WTC11 (cell line): ENCODE measurements at places on chromosomes 6 and 20. TPM values are rescaled to one million over a fixed set of nuclear protein-coding genes. Genes with fewer than 3 reads are reported as not detected.

DNA sequence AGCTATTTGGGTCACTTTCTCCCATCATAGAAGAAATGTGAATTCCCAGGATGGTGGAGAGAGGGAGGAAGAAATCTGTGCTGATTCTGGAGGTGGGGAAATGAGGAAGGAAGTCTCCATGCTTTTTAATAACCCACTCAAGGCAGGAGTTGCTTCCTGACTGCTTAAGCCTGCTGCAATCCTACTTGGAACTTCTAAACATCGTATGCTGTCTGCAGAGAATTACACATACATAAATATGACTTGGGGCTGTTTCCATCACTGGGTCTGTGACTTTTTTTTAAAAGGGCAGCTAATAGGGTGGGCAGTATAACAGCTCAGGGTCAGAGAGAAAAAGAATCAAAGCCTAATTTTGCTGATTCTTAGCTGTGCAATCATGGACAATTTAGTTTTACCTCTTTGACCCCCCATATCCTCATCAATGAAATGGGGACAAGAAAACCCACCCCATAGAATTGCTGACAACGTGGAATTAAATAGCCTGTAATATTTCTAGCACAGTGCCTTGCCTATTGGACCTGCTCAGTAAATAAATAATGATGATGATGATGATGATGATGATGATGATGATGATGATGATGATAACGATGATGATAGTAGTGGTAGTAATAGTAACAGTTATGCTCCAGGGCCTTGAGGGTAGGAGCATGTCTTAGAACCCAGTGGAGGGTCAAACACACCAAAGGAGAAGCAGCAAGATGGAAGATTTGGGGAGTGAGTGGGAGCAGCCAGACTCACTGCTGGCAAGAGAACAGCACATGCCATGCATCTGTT, 166.7 kb upstream of the LRFN2 start:
- no peak overlapping the region for H3K27ac ChIP-seq
- peaks cover 16% of the 10 kb centered on the region for H3K4me1 ChIP-seq
- H3K27me3 ChIP-seq: peaks cover 30% of the 10 kb centered on the region
- no peak for DNase-seq
- H3K36me3 ChIP-seq: no peaks in the 10 kb centered on the region

The PDE7B gene
- total RNA-seq: 0.05 TPM in 1 of 3 replicates, not detected in the others

- H3K27ac ChIP-seq: peak overlapping the region; percentile 97
- peak; percentile 82 for DNase-seq
- peaks cover 47% of the 10 kb centered on the region for H3K4me1 ChIP-seq
Measured at GRCh38 chr6:30722280-30723112, 2.3 kb downstream of the TUBB start.

GRCh38 chr6:137777687-137778075, 89.4 kb upstream of the TNFAIP3 start:
- no peak overlapping the region for H3K4me3 ChIP-seq
- H3K27me3 ChIP-seq: no peaks in the 10 kb centered on the region
- H3K27ac ChIP-seq: no peak overlapping the region
- peaks cover 5% of the 10 kb centered on the region for H3K4me1 ChIP-seq
- H3K36me3 ChIP-seq: no peaks in the 10 kb centered on the region

DNA sequence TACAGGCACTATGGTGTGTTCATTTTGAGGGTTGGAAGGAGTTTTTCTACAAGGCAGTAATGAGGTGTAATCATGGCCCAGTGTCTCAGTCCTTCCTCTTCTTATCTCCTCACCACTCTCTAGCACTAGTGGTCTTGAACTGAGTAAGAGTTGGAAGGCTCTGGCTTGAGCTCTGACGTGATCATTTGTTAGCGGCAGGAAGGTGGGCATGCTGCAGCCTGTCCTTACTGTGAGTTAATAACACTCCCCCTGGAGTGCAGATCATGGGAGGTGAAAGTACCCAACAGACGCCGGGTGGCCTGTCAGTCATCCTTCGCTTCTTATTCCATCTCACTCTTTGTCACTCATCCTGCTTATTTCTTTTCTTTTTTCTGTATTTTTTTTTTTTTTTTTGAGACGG, 356.9 kb downstream of the CDKAL1 start:
- no peak overlapping the region for H3K4me3 ChIP-seq
- no peaks in the 10 kb centered on the region for H3K27me3 ChIP-seq
- H3K36me3 ChIP-seq: peaks cover 22% of the 10 kb centered on the region
- peak overlapping the region; percentile 71 for H3K27ac ChIP-seq
